Globus pallidus (tissue), 1 donor: ENCODE measurements at places on chromosomes 12 and 14.

- DNase-seq: no peak
Measured at GRCh38 chr12:131458931-131459772, 251.7 kb upstream of the SFSWAP start.

DNA sequence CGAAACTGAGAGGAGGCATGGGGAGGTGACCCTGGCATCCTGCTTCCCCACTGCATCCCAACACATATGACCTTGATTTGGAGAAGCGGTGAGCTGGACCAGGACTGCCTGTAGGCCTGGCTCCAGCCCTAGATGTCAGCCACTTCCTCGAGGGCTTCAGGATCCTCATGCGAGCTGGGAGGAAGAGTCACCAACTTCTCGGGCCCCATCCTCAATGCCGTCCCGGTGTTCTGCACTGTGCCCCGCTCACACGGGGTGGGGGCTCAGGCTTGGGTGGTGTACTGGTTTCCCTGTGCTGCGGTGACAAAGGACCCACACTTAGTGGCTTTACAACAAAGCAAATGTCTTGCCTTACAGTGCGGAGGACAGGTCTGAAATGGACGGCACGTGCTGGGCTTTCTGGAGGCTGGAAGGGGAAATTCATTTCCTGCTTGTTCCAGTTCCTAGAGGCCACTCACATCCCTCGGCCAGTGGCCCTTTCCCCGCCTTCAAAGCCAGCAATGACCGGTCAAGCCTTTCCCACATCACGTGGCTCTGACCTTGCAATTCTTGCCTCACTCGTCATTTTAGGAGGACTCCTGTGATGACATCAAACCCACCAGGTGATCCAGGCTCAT lies 298.1 kb upstream of the RTL1 start:
- DNase-seq: no peak

- no peak for DNase-seq
Measured at GRCh38 chr12:59131462-59131861, 211.2 kb upstream of the LRIG3 start.

DNA sequence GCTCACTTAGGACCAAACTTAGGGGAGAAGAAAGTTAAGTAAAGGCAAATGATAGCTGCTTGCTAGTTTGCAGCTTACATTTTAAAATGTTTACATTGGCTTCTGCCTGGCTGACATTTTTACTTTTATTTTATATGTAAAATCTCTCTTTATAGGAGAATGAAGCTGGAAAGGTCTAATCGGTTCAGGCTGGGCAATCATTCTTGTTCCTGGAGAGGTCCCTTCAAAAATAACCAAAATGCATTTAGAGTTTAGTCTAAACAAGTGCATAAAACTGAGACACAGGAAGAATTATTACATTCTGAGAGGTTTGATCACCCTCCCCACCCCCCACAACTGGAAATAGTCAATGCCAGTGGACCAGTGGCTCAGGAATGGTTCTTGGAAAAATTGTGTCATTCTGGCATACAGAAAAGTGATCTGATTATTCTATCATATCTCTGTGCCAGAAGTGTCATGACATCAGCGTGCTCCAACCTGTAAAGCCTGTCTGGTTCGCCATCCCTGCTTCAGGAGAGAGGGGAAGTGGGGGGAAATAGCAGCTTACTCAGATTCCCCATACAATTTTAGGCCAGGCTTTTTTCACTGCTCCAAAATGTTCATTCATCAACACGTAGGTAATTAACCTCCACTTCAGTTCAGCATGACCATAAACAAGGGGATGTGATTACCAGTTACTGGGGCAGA lies 4.2 kb downstream of the PRICKLE1 start:
- no peak for DNase-seq

DNA sequence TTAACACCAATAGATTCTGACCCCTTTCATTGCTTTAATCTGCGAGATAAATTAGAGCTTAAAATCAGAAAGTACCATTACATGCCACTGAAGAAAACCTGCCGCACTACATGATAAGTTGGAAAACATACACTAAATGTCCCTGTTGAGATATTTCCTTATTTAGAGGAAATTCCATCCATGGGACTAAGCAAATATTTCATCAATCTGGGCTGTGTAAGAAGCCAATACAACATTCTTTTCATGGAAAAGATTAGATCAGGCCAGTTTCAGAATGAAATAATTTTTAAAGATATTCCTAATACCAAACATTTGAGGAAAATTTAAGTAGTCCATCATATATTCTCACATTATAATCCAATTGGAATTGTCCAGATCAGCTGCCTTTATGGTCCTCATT lies 112.8 kb downstream of the LLPH start:
- no peak for DNase-seq

GRCh38 chr12:19215115-19215514 lies 85.6 kb downstream of the PLEKHA5 start:
- no peak for DNase-seq

DNA sequence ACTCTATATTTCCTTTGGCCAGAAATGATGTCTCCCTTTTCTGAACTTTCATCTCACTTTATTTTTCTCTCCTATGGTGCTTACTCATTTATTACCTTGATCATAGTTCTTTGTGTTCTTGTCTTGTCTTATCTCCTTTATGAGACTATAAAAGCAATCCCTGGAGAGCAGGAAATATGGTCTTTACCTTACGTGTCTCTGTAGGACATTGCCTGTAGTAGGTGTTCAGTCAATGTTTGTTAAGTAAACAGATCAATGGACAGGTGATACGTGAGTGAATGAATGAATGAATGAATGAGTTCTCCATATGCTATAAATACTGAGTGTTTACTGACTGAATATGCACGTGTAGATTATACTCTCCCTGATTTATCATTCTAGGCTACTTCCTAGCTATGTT lies 193.7 kb upstream of the HMGA2 start:
- no peak for DNase-seq

GRCh38 chr12:4850857-4851380 lies 58.8 kb upstream of the KCNA1 start:
- DNase-seq: no peak

GRCh38 chr14:97978341-97978740 lies 1181.2 kb downstream of the VRK1 start:
- peak; percentile 71 for DNase-seq

- peak; percentile 49 for DNase-seq
Measured at GRCh38 chr14:105197211-105197641, 16.1 kb upstream of the NUDT14 start.

- DNase-seq: no peak
Measured at GRCh38 chr12:91763654-91764370, 381.8 kb downstream of the BTG1 start.

DNA sequence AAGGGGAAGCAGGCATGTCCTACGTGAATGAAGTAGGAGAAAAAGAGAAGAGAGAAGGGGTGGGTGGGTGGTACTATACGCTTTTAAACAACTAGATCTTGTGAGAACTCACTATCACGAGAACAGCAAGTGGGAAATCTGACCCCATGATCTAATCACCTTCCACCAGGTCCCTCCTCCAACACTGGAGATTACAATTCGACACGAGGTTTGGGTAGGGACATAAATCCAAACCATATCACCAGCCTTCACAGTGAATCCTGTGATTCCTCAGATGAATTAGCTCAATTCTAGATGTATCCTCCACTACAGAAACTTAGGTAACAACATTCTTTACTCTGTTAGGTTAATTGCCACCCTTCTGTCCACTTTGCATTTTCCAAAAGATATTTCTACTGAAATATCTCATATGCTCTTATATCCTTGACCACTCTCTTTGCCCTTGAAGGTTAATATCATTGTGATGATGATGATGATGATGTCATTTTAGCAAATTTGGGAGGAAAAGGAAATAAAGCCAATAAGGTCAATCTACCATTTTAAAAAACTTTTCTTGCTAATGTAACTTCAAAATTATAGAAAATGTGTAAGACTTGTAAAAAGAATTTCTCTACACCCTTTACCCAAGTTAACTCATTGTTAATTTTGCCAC lies 23.2 kb upstream of the CCNT1 start:
- DNase-seq: no peak

DNA sequence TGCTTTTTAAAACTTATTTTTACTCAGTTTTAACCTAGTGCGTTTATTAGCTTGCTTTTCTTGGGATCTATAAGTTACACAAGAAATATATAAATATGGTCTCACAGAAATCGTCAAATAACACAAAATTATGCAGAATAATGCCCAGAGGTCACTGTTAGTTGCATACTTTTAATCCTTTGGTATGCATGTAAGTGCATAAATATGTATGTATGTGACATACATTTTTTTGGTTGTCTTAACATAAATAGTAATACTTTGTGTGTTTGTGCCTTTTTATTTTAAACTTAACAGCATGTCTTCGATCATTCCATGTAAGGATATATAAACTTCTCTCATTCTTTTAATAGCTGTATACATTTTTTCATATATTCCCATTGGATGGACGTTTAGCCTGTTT lies 459.6 kb downstream of the PCNX1 start:
- DNase-seq: no peak

GRCh38 chr12:2959505-2960389 lies 550 bp downstream of the TEAD4 start:
- DNase-seq: no peak

DNA sequence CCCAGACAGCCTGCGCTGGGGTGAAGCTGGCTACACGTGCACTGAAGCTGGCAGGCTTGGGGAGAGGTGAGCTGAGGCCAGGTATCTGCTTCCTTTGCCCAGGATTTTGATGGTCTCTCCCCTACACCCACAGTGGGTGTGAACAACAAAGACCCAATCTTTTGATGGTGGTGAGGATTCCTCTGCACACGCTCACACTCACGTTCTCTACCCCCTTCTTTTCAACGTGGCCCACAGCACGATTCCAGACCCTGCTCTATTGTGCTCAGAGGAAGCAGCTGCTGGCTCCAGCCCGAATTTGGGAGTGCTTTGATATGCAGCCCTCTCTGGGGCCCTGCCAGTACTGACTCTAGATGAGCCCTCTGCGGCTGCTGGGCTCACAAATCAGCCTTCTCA lies 4.9 kb downstream of the CD9 start:
- no peak for DNase-seq

DNA sequence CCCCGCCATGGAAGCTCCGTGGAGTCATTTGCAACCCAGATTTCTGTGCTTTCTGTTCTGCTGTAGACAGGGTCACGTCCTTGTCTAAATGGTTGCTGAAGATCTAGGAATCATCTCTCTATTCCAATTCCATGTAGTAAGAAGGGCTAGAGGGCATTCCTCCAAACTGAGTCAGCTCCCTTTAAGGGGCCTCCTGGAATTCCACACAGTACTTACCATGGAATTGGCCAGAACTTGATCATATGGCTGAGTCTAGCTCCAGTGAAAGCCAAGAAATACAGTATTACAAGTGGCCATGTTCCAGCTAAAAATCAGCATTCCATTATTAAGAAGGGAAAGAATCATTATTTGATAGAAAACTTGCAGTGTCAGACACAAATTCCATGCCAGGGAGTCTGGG lies 171.9 kb downstream of the PRKCH start:
- DNase-seq: no peak

GRCh38 chr14:70987041-70987440 lies 79.8 kb downstream of the PCNX1 start:
- DNase-seq: no peak
